ENCODE measurements at places on chromosomes 1 and 21.
A peak's percentile ranks its signal among the peaks of the same experiment; 100 is the strongest.

DNA sequence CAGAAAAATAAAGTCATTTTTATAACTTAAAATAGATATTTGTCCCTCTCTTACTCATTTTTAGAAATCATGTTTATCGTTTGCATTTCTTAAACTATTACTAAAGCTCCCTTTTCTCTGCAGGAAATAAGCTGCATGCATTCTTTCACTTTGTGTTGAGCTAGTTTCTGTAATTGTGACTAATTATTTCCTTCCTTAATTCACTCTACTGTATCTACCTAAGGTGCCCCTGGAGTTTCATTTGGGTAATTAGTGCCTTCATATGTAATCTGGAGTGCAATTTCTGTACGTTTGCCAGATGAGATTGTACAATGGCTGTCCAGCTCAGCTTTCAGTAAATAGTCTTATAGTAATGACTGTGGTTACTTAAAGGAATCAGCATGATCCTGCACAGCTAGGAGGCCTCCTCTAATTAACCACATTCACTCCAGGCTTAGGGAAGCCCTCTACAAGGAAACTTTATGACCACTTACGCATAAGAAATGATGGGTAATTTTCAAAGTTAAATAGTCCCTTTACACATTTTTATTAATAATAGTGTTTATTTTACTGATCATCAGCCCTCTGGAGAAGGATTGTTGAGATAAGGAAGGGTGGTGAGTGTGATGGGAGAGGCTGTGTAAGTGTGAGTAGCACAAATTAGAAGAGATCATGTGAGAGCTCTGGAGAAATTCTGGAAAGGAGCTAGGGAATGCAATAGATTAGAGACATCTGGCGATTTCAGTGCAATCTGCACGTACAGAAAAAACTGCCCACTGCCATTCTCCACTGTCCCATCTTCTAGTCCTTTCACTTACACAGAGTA, 86.8 kb downstream of the LRRC8C start:
- peak; percentile 13 for DNase-seq

DNA sequence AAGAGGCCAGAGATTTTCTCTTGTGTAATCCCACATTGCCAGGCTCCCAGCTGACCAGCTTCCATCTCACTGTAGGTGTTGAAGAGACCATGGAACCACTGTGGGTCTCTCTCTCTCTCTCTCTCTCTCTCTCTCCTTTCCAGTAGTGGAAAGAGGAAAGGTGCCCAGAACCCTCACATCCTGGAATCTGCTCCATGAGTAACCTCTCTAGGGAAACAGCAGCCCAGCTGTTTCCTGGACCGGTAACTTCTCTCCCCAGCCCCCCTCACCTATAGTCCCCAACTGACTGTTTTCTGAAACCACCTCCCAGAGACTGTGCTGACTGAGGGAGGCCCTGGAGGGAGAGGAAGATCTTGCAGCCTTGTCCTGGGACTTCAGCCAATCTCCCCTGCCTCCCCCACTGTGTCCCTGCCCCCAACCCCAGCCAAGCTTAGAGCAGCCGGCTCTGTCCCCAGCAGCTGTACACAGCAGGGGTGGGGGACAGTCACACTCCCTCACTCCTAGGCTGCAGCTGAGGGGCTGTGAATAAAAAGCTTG, 20.6 kb upstream of the SLC45A3 start:
- DNase-seq, result no peak

- DNase-seq, result no peak
Measured at GRCh38 chr1:69643266-69643665, 75.5 kb downstream of the LRRC7 start.

DNA sequence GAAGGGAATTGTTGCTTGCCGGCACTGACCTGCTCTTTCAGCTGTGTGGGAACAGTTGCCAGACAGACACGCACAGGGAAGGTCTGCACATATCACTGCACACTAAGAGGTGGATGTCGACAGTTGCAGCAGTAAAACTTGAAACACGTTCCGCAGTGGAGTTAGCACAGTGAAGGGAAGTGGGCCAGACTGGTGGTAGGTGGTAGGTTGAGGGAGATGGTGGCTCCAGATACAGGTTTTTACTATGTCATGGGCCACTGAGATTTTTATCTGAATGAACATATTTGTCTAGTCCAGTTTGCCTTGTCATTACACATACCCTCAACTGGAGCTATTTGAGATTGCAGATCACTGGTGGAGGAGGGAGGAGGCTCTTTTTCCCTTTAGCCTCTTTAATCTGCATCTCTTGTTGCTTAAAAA, 13.5 kb downstream of the MRPS6 start:
- no peak for DNase-seq

- no peak for DNase-seq
Measured at GRCh38 chr1:54774820-54775498, 10.6 kb upstream of the PARS2 start.

- DNase-seq, result no peak
Measured at GRCh38 chr1:35844826-35845225, 37.0 kb downstream of the AGO4 start.

DNA sequence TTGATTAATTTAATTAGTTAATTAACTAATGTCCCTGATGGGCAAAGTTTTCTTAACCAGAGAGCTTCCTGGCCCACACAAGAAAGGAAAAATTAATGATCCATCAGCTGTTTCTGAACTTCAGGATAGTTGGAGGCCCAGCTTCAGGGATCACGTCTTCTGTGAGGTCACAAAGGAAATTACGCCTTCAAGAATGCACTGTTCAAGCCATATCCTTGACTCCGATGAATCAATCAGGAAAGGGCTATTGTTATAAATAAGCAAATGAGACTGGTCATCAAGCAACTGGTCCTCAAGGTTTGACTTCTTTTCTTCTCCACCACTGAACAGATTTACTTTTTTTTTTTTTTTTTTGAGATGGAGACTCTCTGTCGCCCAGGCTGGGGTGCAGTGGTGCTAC, 40.6 kb downstream of the TCP10L start:
- no peak for DNase-seq

DNA sequence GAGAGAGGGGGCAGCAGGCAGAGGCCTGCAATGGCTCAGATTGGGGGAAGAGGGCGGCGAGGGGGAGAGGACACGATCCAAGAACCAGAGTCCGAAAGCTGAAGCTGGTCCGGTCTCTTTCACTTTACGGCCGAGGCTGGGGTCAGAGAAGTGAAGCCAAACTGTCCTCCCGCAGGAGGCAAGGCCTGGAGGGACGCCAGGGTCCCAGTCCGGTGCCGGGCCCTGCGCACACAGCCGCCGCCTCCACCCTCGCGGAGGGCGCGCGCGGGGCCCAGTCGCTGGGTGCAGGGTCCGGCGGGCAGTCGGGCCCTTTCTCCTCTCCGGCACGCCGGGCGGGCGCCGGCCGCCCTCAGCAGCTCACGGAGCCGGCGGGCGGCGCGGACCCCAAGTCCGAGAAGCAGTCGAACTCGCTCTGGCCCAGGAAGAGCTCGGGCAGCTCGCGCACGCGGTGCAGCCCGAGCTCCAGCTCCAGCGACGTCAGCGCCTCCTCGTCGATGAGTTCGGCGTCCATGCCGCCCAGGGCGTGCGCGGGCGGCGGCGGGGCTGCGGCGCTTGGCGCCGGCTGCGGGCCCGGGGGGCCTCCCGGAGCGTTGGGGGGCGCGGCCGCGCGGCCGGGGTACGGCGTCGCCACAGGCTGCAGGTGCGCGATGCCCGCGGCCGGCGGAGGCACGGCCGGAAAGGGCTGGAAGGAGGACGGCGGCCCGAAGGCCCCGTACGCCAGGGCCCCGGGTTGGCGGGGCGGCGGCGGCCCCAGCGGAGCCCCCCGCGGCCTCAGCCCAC, 749 bp downstream of the CITED4 start:
- DNase-seq, result peak; percentile 34

DNA sequence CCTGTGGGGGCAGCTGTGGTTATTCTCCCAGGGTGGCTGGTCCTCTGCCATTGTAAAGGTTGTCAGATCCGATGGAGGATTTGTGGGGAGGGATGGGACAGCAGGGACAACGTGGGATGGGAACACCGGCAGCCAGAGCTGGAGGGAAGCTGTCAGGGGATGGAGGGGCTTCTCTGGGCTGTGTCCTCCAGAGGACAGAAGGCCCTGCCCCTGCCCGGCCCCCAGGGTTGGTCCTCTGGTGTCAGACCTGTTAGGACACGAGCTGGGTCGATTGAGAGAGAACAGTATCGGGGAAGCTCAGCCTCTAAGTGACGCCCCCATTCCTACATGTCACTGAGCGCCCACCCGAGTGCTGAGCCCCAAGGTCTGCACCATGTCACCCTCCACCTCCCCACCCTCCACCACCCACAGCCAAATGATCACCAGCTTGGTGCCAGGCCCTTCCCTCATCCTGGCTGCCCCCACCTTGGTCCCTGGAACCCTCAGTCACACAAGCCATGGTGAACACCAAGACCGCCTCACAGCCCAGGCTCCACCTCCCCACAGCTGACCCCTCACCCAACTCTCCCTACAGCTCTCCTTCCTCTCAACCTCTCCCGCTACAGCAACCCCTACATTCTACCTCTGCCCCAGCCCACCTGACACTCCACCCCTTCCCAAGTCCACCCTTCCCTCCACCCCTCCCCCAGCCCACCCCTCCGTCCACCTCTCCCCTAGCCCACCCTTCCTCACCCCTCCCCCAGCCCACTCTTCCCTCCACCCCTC, 244.4 kb downstream of the MATN1 start:
- no peak for DNase-seq

GRCh38 chr1:160866001-160866694, 3.5 kb upstream of the CD244 start:
- no peak for DNase-seq

GRCh38 chr1:161073474-161074121, 3.9 kb upstream of the ARHGAP30 start:
- no peak for DNase-seq

- DNase-seq, result no peak
Measured at GRCh38 chr1:94081566-94082344, 39.2 kb downstream of the ABCA4 start.

DNA sequence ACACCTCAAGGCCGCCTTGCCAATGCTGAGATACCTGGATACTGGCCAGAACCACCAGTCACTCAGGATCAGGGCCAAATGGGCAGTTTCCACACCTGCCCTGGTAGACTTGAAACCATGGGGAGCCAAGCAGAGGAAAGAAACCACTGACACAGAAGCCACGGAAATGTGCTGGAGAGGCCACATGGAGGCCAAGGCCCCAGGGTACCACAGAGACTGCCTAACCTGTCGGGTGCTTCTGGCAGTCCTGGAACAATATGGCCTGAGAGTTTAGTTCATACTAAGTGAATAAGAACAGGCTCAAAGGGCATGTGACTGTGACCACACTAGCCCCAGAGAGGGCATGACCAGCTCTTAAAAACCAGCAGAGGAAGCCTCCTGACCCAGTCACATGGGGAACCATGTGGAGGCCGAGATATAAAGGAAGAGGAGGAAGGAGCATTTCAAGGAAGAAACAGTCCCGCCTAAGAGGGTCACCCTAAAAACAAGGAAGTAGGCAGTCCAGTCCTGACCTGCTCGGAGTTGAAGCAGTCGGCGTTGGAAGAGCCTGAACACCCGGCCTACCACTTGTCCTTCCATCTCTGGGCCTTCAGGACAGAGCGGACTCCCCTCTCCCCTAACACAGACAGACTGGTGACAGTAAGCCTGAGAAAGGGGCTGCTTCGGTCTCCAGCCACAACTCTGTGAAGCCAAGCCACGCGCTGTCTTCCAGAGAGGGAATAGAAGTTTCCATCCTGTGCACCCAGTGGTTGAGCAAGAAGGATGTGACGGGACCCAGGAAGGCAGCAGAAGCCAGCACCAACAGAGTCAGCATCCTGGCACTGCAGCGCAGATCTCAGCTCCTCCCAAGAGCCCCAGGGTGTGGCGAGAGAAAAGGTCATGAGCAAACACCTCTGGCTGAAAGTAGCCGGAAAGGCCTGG, at the start of gene DENND2D:
TSS of gene DENND2D (minus strand) at position 766 of the 921 bp plus-strand sequence. CDS start at position 579, 187 bp downstream.
- peak; percentile 49 for DNase-seq

DNA sequence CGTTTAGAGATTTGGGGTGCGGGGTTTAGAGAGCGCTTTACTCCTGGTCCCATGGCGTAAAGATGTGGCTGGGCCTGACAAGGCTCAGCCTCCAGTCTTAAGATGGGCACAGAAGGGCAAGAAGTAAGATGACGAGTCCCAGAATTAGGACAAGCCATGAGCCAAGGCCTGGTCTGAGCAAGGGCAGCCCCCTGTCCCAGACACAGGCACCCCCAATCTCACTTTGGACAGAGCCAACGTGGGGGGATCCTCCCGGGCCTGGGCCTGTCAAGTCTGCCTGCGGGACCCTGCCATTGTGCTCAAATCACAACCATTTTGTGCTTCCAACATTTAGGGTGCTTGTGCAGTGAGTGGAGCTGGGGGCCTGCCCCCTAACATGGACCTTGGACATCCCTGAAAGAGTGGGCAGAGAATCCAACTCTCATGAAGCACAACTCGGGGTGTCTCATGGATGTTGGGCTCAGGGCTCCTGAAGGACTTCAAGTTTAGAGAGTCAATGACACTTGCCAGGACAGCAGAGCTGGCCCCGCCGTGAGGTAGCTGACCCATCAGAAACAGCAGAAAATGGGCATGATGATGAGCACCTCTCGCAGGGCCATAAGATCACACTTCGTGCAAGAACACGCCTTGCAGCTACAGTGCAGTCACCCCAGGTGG, 52.6 kb downstream of the KIF21B start:
- no peak for DNase-seq

DNA sequence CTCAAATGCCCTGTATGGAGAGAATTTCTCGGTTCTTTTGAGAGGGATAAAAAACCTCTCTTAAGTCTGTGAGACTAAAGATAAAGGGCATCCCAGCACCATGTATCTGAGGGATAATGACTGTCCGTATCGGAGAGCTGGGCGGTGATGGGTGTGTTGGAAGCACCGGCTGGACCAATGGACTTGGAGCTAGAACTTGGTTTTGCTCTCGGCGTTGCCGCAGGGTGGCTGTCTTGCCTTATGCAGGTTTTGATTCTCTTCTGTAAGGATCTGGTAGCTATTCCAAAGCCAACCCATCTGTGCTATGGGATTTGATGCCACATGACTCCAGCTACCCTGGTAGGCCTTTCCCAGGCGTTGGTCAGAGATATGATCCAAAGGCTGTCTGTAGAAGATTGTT, 348.8 kb downstream of the KIF26B start:
- DNase-seq, result no peak

DNA sequence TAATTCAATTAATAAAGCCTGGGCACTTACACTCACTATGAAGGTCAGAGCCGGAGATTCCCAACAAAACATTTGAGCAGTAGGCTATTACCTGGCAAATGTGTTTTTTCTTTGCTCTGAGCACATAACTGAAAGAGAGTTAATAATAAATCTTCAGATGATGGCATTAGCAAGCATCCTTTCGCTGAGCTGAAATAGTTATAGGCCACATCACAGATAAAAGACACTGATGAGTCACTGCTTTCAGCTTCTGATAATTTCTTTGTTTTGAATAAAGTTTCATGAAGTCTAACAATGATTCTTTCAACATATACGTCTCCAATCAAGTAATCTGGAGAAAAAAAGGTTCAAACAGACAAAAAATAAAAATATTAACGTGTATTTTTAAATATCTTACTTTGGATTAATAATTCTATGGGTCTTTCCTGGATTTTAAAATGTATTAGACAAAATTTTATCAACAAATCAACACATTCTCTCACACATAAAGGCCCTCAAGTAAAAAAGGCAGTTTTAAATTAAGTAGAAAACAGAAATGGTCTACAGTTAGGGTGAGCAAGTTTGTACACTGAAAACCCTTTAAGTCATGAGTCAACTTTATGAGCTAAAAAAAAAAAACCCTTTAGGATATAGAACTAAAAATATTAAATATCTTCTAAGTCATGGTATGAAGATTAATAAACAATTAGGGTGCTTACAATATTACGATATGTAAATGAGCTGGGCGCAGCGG, 33.1 kb downstream of the LTN1 start:
- DNase-seq, result no peak

Data from central memory CD4-positive, alpha-beta T cell (primary cell).